Right renal pelvis (tissue), 4 donors: ENCODE measurements at places on chromosomes 5 and 9. TPM values are rescaled to one million over a fixed set of nuclear protein-coding genes. Genes with fewer than 3 reads are reported as not detected.

GCNT4 gene
- 10.6 TPM for polyA plus RNA-seq

TCF7 gene
- polyA plus RNA-seq: 12.8 TPM

P4HA2 gene
- 29.6 TPM for polyA plus RNA-seq

COL15A1 gene
- polyA plus RNA-seq: 35.2 TPM

PCSK1 gene
- 0.30 TPM for polyA plus RNA-seq

NUTM2G gene
- polyA plus RNA-seq: 0.82 TPM

CDX1 gene
- 0.80 TPM for polyA plus RNA-seq

CDH18 gene
- polyA plus RNA-seq: 0.73 TPM

PCDHB16 gene
- polyA plus RNA-seq: 3.5 TPM

C9orf50 gene
- 0.72 TPM for polyA plus RNA-seq

CKMT2 gene
- polyA plus RNA-seq: 5.7 TPM

TMEM171 gene
- 5.9 TPM for polyA plus RNA-seq

BTNL8 gene
- 0.68 TPM for polyA plus RNA-seq

FAM153A gene
- polyA plus RNA-seq: 0.32 TPM

FAXDC2 gene
- 38.2 TPM for polyA plus RNA-seq

UCK1 gene
- 38.7 TPM for polyA plus RNA-seq

SLC25A2 gene
- polyA plus RNA-seq: not detected

INSL4 gene
- polyA plus RNA-seq: not detected

TLX3 gene
- polyA plus RNA-seq: not detected

PRUNE2 gene
- polyA plus RNA-seq: 11.2 TPM

ALDH1A1 gene
- 308 TPM for polyA plus RNA-seq

TSSK1B gene
- polyA plus RNA-seq: not detected
